Astrocyte of the hippocampus (primary cell): ENCODE measurements at places on chromosomes 7 and 10.

GRCh38 chr10:15494850-15495506 lies 123.9 kb upstream of the FAM171A1 start:
- DNase-seq = no peak

- DNase-seq = no peak
These were observed 19.3 kb upstream of the ING3 start for GRCh38 chr7:120931243-120931642.

DNA sequence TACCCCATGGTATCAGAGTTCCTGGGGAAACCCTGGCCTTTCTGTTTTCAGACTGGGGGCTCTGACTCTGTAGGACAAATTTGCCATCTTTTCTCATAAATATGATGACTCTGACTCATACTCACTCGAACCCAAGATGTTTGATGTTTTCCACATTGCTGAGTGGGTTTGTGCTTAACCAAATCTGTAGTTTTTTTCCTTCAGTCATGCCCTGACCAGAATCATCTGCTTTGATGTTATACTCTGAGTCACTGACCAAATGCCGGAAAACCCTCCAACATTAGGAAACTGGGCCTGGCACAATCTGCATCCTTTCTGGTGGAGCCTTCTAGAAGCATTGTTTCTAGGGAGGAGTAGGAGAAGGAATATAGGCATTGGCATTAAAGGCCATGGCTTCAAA lies 118.7 kb downstream of the C10orf105 start:
- peak; percentile 81 for DNase-seq

DNA sequence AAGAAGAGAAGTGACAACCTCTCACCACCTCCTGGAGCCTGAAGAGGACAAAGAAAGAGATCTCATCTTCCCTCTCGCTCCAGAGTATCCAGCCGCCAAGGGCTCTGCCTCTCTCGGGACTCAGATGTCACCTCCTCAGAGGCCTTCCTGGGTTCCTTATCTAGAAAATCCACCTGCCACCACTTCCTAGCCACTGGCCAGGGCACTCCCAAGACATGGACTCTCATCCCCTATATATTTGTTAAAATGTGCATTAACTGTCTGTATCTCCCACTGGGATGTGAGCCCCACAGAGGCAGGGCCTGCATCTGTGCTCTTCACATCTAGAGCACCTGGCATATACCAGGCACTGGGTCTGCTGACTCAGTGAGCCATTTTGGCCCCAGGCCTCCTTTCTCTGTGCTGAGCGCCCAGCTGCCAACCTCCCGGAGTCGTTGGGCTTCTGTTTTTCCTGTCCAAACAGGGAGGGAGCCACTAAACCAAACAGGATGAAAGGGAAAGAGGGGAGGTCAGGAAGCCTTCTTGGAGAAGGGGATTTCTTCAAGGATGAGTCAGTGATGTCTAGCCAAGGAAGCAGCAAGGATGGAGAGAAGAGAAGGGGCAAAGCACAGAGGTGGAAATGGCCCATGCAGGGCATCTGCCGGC lies 58.9 kb downstream of the KCNMA1 start:
- peak; percentile 35 for DNase-seq
